ENCODE measurements at places on chromosomes 2 and 18.

DNA sequence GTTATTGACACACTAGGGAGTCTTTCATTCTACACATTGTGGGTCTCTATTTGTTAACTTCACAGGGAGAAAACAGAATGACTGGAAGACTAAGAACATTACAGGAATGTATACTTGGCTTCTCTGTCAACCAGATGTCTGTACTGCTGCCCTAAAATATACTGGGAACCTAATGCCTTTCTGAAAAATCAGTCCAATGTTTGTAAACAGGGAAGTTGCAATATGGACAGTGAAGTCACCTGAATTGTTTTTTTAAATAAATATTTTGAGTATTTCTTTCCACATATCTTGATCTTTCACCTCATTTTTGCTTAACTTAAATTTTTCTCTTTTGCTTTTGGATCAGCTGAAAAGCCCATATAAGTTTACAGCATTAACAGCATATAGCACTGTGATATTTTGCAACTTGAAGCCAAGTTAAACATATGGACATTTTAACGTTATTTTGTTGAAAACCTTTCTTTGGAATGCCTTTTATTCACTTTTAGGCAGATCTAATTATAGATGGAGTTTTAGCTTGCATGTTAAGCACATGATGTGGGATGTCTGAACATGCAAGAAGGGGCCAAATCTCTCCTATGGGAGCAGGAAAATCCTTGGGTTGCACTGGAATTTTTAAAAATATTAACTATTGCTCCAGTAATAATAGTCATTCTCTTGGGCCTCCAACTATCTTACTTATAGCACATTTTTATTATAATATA is 137.7 kb upstream of the TWIST2 start:
- DNase-seq = no peak

DNA sequence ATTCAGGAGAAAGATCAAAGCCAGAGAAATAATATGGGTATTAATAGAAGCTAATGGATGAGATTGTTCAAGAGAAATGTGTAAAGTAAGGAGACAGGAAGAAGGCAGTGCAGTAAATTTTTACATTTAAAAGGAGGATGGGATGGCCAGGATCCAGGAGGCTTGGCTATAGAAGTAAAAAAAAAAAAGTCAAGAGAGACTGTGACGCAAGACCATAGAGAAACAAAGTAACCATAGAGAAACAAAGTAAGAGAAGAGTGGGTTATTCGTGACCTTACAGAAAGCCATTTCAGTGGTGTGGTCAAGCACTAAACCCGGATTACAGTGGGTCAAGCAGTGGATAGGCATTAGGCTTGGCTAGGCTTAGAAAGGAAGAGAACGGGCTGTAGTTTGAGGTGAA is 10.5 kb upstream of the FAM171B start:
- DNase-seq = no peak

GRCh38 chr2:32812316-32812715 is 134.4 kb upstream of the LTBP1 start:
- DNase-seq = no peak

- no peak for DNase-seq
Measured at GRCh38 chr2:10307561-10308156, 5.0 kb downstream of the HPCAL1 start.

GRCh38 chr2:214896274-214896673 is 86.8 kb upstream of the BARD1 start:
- DNase-seq = no peak

- no peak for DNase-seq
Measured at GRCh38 chr2:152611458-152612231, 105.6 kb downstream of the PRPF40A start.

DNA sequence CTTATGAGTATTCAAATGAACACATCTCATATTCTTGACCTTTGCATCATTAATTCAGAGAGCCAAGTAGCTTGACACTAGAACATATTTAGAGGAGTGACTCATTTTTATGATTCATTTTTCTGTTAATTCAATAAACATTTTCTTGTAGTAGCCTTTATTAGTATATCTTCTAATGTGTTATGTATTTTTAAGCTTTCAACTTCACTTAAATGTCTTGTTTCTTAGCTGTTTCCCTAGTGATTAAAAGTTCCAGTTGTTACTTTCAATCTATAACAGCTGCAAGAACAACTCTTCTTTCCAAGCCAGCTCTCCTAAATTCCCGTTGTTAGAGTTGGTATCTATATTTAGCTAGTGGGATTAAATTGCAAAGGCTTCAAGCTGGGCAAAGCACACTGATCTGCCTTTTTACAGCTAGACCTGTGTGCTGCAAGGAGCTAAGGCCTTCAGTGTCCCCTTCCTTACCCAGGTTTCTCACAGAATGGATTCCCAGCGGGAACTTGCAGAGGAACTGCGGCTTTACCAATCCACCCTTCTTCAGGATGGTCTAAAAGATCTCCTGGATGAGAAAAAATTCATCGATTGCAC is at the start of gene KLHL41:
TSS of gene KLHL41 (plus strand) at position 405 of the 588 bp plus-strand sequence. CDS start at position 482, 77 bp downstream.
- DNase-seq = no peak

- no peak for DNase-seq
Measured at GRCh38 chr2:219726916-219727315, 99.5 kb downstream of the SLC4A3 start.

GRCh38 chr2:239445771-239446524 is 45.1 kb upstream of the HDAC4 start:
- DNase-seq = no peak

GRCh38 chr2:61044636-61045035 is 21.0 kb upstream of the SANBR start:
- no peak for DNase-seq

DNA sequence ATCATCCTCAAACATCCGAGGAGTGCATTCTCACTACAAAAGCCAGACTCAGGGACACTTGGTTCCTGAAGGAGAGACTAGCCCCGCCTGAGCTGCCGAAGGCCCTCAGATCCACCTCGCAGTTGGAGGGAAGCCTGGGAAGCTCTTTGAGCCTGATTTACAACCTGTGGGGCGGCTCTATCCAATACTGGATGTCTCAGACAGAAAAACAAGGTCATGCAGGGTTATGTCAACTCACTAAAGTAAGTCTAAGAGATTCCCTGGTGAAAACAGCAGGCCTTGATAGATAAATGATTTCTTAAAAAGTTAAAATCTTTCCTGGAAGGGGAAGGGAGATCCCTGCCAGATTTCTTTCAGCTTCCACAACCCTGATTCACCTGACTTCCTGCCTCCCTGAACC is 284.3 kb downstream of the CYP26B1 start:
- no peak for DNase-seq

DNA sequence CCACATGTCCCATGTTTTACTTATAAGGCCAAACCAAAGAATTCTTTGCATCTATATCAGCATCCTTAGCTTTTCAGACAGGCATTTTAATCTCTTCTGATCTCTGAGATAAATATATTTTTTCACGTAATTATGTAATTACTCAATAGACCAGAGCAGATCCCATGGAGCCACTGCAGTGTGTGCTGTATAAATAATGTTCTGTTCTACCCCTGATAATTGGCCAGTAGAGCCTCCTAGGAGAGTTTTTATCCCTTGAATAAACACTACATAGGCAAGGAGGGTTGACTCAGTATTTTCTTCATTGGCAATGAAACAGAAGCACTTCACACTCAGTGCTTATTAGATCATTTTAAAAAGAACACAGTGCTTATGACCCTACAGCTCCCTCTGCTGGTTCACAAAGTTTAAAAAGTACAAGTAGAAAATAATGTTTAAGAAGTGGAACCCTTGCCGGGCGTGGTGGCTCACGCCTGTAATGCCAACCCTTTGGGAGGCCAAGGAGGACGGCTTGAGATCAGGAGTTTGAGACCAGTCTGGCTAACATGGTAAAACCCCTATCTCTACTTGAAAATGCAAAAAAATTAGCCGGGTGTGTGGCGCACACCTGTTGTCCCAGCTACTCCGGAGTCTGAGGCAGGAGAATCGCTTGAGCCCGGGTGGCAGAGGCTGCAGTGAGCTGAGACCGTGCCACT is 91.9 kb downstream of the PPP1R1C start:
- DNase-seq = peak; percentile 1

GRCh38 chr2:238163481-238164198 is 4.9 kb downstream of the ERFE start:
- DNase-seq = no peak

DNA sequence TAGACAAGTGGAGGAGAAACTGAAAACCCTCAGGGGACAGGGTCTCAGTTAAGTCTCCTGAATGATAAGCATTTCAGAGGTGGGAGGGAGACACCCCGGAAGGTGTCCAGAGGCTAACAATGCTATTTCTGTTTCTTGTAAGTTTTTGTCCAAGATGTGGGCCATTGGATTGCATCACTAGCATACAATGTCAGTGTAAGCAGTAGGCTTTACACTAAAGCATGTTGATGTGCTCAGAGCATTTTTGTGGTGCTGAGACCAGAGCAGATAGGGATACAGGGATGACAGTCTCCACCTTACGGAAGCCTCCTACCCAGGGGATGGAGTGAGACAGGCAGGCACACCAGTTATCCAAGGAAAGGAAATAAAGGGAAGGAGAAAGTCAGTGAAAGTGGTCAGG is 2.2 kb upstream of the IL1R1 start:
- no peak for DNase-seq

DNA sequence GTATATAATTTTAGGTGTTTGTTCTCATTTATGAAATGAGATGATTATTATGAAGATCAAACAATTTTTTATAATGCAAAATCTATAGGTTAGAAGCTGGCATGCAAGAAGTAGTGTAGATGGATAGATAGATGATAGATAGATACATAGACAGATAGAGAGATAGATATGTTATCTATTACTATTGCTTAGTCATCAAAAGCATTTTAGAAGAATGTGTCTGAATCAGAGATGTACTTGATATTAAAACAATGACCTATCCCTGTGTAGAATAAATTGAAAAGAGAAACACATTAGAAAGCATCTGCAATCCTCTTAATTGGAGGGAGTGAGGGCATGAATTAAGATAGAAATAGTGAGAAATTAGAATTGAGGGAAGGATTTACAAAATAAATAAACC is 436.2 kb upstream of the NXPH2 start:
- DNase-seq = no peak

DNA sequence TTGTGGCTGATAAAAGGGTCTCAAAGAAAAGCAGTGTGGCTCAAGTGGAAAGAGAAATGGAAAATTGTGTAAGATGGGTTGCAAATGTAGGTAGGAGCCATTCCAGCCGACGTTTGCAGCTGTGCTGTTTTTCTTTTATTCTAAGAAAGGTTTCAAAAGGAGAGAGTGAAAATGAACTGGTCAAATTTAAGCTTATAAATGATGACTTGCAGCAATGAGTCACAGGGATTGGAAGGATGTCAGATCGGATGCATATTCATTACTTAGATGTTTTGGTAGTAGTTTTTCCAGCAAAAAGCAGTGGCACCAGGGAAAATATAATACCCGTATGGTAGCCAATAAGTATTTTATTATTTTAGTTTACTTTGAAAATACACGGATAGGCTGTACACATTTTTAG is 79.1 kb downstream of the LRRTM4 start:
- DNase-seq = no peak

DNA sequence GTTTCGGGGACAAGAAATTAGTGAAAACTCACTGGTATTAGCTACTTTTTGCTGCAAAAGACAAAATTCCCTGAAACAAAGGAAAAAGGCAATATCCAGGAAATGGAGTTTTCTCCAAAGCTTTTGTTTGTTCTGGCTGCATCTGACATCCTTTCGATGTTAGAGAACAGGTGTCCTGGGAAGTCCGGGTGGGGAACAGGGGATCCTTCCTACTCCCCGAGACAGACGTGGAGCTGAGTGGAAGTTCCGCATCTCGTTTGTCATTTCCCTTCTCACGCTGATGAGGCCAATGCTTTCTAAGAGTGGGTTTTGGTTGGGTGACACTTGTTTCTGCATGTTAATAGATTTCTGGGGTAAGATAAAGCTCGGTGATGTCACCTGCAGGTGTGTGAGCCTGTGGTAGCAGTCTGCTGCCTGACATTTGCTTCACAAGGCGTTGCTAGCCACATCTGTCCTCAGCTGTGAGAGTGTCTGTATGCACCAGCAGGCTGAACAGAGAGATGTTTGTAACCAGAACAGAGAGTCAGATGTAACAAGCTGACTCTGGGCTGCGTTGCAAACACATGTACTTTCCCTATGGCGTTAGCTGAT is 125.9 kb downstream of the ACOXL start:
- peak; percentile 59 for DNase-seq

DNA sequence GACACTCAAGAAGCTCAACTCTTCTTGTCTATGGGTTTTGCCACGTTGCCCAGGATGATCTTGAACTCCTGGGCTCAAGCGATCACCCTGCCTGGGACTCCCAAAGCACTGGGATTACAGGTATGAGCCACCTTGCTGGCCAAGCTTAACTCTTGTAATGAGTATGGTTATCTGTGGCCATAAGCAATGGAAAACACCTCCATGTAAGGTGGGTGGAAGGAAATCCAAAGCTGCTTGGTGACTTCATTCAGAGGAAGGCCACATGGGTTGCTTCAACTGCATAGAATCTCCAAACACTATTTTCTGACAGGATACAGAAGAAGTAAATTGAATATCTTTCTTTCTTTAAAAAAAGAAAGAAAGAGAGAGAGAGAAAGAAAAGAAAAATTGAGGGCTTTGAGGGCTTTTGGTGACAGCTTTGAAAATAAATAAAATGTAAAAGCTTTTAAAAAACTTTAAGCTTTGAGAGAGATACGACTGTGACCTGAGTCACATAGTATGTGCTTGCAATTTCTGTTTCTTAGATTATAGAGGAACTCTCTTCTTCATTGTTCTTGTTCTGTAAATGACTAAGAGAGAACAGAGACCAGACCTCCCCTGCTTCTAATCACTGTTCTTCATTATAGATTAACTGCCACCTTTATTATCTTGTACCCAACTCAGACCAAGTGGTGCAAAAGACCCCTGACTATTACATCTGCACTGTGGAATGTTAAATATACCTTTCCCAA is 123.1 kb upstream of the NDUFV2 start:
- no peak for DNase-seq

GRCh38 chr2:240575101-240575965 is 7.0 kb downstream of the RNPEPL1 start:
- no peak for DNase-seq

GRCh38 chr2:221423210-221423804 is 148.8 kb downstream of the EPHA4 start:
- no peak for DNase-seq

DNA sequence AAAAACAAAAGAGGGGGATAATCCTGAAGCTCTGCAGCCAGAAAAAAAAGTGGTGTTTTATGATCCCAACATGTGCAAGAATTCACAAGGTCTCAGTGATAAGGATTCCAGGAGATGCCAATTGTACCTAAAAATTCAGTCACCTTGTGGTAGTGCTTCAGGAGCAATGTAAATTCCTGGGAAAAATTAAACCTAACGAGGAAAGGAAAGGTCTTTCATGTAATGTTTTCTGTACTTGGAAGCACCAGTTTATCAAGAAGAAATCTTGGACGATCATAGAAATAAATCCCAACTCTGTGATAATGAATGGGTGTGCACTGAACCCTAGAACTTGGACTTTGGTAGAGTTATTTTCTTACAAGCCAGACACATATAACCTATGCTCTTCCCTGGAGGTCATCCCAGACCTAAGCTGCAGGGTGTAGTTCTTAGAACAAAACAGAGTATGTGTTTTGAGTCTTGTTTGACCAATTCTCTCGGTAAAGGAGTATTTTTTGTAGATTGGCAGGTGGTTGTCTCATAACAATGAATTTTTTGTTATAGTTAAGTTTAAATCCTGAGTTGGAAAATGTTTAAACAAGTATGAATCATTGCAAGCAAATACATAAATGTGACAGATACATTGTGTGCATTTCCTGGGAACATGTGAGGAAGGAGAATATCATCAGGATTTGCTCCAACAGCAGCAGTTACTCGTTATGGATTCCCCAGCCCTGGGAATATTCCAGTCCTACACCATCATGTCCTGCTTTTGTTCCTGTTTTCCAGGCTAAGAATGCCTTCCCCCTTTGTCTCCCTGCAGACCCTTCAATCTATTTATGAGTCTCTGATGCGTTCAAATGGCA is 224.6 kb downstream of the NAPG start:
- DNase-seq = no peak

Measured in activated T-cell treated with anti-CD3 and anti-CD28 coated beads for 24 hours (primary cell).